Left colon (tissue), 2 donors: ENCODE measurements at places on chromosomes 7 and 10.

DNA sequence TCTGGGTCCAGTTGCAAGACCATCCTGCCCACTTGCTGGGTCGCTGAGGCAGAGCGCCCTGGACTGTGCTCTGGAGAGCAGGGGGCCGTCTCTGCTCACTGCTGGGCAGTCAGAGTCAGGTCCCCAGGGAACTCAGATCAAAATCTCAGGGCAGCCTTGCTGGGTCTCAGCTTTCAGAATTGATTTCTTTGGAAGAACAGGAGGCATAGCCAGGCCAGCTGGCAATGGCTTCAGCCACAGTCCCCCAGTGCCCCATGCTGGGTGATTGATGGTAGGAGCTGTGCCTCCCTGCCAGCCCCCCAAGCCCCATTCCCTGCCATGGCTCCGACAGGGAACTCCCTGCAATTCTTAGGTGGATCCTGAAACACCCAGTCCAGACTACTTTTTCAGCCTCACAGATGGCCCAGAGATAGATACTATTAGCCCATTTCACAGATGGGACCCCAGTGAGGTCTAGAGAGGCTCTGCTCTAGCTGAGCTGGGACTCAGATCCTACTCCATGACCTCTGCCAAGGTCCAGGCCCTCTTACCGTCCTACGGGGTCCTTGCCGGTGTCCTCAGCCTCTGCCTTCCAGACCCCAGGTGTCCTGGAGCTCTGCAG, 467 bp downstream of the MMRN2 start:
- DNase-seq: no peak

DNA sequence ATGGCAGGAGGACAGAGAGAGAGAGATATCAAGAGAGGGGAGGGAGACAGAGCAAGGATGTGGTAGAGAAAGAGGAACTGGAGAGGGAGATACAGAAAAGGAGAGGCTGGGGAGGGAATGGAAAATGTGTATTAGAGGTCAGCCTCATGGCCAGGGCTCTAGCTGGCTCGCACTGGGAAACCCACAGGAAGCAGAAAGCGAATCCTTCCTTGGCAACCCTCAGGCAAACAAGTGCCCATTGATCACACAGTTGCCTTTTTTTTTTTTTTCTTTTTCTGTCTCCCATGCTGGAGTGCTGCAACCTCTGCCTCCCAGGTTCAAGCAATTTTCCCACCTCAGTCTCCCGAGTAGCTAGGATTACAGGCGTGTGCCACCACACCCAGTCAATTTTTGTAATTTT, 391.2 kb downstream of the TYW1 start:
- DNase-seq: no peak

DNA sequence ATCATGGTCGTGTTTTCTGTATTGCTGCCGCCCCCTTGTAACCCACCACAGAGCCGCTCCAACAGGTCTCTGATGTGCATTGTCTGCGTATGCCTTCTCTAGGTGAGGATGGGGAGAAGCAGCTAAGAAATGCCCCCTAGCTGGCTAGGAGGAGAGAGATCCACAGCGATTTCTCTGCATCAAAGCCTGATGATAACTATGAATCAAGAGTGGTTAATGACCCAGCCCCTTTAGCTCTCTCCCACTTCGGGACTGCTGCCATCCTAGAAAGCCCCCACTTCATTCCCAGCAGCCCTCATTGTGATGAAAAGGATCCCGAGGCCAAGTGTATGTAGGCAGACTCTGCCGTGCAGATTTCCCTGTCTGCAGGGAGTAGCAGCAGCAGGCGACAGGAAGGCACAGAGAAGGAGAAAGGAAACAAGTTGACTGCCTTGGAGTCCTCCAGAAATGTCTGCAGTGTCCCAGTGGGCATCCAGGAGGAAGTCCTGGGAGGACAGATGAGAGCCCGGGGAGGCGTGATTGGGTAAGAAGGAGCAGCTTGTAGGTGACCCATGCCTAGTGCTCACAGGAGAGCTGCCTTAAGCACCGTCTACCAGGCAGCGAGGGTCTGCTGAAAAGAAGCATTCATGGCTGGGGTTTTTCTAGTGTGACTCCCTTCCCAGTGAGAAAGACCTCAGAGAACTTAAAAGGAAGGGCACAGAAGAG, 2.9 kb downstream of the PLXNA4 start:
- DNase-seq: no peak

DNA sequence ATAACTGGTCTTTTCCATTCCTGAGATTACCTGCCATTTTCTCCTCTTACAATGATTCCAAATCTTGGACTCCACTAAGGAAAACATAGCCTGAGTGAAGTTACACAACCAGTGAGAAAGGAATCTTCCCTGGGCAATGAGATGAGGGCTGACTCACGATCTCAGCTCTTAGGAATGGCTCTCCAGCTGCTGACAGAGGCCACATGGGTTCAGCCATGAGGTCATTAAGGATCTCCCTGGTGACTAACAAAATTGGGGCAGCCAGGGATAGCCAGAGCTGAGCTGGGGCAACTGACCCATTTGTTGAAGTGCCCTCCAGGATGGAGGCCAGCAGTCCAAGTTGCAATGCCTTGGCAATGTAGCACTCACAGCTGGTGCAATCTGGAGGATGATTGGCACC, 78.7 kb upstream of the MKLN1 start:
- DNase-seq: no peak

DNA sequence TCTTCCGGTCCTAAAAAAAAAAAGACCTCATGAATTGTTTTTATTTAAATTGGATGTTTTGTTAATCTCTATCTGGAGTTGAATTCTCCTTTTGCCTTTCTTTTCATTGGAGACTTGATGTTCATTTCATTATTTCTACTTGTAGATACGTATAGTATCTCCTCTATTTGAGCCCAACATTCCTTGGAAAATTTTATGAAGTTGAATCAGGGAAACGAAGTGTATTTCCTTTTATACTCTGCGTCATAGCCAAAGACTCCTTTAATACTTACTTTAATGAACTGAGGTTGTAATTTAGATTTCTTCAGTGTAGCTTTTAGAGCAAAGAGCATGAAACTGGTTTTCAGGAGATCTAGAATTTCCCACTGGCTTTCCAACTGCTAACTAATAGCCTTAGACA, 132.4 kb downstream of the KIAA1217 start:
- no peak for DNase-seq

- no peak for DNase-seq
Measured at GRCh38 chr10:109411917-109412316, 511.4 kb downstream of the XPNPEP1 start.

DNA sequence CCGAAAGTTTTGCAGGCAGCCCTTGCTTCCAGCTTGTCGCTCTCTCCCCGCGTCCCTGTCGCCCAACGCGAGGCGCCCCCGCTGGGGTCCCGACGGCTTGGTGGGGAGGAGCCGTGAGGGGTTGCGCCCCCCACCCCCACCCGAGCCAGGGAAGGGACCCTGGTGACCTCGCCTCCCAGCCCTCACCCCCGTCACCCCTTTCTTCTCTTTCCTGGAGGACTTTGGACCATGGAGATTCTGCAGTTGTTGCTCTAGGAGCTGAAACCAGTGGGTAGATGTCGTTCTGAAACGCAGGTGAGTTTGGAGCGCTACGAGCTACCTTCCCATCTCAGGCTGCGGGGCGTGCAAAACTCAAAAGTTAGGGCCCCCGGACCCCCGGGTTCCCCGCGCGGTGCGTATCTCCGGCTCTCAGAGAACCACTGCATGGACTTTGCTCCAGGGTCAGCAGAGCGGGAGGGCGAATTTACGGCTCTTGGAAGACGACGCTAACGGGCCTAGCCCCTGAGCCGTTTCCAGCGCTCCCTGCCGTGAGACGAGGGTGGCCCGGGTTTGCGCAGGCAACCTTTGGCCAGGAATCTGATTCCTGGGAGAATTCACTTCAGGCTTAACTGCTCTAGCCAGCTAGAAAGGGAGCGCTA, 684 bp upstream of the ATXN7L1 start:
- DNase-seq: peak; percentile 77

DNA sequence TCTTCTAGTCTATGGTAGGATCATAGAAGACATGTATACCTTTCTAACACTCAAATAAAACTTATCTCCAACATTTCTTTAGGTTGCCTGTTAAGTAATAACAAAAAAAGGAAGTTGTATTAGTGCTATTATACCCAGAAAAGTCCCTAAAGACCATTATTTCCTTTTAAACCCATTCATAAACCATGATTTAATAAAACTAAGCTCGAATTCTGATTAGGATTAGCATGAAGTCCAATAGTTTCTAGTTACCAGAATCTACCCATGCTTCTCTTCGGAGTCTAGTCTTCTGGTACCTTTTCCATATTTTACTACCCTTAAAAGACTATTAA, 62.7 kb downstream of the USP6NL start:
- DNase-seq: no peak

DNA sequence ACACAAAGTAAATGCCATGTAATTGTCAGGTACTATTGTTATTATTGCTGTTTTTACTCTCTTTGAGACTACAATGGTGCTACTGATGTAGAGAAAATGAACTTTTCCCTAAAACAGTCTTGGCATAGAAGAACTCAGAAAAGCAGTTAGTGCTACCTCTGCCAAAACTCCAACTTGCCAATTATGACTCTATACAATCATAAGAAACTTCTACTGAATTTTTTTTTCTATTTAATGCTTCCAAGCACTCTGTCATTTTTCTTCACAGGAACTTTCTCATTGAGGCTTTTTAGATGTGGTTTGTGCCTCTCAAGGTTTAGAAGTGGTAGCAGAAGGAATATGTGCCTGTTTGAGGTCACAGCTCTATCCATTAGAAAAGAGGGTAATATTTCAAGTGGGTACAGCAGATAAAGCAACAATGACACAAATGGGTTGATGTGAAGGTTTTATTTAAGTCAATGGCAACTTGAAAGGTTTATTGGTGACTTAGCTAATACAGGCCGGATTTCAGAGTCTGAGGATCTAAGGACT, 64.0 kb upstream of the FERD3L start:
- DNase-seq: no peak

GRCh38 chr7:70091362-70091761, 493.1 kb downstream of the AUTS2 start:
- DNase-seq: no peak

DNA sequence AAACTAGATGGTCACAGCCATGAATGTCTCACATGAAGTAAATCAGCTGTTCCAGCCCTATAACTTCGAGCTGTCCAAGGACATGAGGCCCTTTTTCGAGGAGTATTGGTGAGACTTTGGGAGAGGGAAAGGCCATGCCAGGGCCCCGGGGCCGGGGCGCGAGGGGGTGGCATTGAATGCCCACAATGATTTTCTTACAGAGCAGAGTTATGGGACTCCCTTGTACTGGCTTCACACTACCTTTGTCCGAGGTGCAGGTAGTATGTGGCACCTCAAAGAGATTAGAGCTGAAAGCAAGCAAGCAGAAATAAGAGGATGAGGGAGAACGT, 407 bp downstream of the ELOVL3 start:
- DNase-seq: no peak

DNA sequence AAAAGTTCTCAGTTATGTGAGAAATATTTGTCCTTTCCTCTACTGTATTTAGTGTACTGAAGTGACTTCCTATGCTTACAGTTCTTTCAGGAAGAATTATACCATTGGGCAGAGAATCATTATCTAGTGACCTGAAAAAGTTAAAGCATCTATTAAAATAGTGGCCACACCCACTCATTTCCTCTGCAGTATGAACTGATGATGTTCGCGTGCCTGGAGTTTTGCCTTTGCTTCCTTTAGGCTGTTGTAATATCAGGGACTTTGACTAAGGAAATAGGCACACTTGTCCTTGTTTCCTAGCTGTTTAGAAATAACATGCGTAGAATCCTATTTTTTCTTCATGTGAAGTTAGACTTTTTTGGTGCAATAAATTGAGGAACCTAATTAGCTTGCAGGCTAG, 100.7 kb downstream of the ZMYND11 start:
- DNase-seq: no peak

DNA sequence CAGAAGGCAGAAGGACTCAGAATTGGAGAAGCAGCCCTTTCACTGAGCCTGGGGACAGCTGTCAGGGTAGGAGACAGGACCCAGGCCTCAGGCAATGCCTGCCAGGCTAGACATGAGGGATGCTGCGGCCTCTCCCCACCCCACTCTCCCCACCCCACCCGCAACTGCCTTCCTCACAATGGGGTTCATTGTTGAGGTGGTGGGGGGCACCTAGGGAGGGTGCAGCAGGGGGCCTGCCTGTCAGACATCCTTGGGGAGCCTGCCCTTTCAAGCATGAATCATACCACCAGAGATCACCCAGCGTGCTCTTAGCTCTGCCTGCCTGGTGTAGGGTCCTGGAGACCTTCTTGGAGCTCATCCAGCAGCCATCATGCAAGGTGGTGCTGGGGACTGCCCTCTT, at the start of gene C10orf62:
Gene C10orf62, plus strand, starts transcription at position 243 of the 400 bp plus-strand sequence. CDS start 177 bp downstream, outside the sequence.
- no peak for DNase-seq

- no peak for DNase-seq
Measured at GRCh38 chr10:23417254-23417653, 21.6 kb upstream of the OTUD1 start.

DNA sequence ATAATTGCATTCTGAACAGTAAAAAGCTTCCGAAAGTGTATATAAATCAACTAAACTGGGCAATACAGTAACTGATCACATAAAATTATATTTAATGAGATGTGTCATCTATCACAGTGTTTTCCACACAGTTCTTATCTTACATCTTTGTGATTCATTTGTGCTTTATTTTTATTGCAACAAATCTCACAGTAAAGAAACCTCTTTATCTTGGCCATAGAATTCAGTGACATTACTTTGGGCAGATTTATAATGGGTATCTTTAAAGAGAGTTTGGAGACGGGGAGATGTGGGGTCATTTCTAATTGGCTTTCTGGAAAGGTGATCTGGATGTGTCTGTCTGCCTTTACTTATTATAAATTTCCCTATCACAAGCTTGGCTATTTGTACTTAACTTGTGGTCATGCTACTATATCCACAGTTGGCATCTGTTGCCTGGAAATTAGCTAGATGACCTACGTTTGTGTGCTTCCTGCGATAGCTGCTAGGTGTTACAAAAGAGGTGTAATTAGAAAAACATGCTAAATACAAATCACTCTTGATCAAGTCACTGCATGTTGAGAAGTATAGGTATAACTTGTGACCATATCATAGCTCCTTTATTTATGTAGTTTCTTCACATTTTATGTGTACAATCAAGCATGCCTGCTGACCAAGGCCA, 123.8 kb downstream of the ARID5B start:
- no peak for DNase-seq

DNA sequence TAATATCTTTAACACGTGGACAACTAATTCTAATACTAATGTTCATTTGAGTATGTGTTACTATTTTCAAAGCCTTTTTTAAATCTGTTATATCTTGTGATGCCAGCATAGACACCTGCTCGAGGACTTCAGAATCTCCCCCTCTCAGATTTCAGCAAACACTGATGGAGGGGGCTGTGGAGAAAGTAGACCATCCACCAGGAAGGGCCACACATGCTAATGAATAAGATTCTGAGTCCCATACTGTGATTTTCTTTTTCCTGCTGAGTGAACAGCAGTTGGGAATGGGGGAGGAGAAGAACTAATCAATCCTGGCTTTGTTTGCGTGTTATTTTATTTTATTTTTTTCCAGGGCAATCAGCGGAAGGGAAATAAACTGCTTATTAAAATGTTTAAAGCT, 157.9 kb upstream of the CSTF2T start:
- DNase-seq: no peak

DNA sequence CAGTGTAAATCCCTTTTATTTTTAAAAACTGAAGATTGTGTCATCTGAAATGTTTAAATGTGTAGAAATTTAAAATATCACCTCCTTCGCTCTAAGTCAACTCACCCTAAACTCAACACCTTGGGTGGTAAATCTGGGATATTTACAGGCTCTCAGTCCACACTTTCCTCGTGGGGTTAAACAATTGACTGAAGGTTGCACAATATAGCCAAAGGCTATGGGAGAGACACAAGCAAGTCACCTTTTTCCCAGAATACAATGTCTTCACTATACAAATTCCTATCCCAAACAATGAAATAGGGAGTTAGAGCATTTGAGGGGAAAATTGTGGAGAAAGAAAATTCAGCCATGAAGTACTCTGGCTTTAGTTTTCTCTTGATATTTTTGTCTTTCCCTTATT, 32.7 kb upstream of the MAT1A start:
- DNase-seq: no peak

GRCh38 chr10:6582298-6582697, 2.2 kb upstream of the PRKCQ start:
- no peak for DNase-seq
